ENCODE measurements at places on chromosomes 7 and 10.

- no peak for DNase-seq
Measured at GRCh38 chr7:51288896-51289622, 27.6 kb downstream of the COBL start.

DNA sequence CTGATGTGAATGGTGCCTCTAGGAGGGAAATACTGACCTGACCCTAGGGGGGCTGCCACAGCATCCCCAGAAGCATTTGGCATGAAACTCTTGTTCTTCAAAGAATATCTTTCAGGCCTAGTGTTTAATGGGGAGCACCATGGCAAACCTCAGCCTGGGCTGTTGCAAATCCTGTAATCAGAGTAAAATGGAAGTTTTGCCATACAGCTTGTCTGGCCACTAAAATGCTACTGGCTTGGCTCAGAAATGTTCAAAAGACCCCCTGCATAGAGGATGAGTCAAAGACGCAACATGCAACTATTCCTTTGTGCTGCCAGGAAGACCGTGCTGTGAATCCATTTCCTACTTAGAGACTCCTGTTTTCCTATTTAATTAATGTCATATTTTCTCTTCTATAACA is 26.7 kb downstream of the HECW1 start:
- DNase-seq, result no peak

GRCh38 chr10:71334221-71334791 is 15.2 kb downstream of the SLC29A3 start:
- no peak for DNase-seq

DNA sequence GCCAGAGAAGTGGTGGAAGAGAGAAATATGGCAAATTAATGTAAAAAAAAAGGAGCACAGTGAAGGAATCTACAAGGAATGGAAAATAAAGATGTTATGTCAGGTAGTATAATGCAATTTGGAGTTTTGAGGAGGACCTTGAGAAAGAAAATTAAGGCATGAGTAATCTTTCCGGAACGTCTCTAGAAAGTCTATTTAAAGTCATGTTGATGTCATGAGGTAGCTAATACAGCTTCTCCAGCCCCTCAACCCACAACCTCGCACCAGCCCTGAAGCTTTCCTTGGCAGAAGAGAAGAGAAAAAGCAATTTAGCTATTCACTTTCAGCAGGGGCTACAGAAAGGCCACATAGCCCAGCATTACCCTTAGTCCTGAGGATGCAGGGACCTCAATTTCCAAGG is 22.5 kb downstream of the TRDMT1 start:
- DNase-seq, result no peak

GRCh38 chr7:105581066-105581811 is at the start of gene EFCAB10:
Gene EFCAB10, minus strand, starts transcription at chr7:105581493. Its CDS starts 30 bp downstream, at chr7:105581463.
- DNase-seq, result peak; percentile 19

GRCh38 chr10:75111907-75112679 is 637 bp downstream of the SAMD8 start:
- peak; percentile 18 for DNase-seq

GRCh38 chr10:119715628-119716505 is 10.0 kb upstream of the INPP5F start:
- DNase-seq, result no peak
